Left ventricle myocardium inferior (tissue), 1 donor: ENCODE measurements at places on chromosomes 12 and 14. TPM values are rescaled to one million over a fixed set of nuclear protein-coding genes. Genes with fewer than 3 reads are reported as not detected.

GRCh38 chr14:77100961-77101360 is 2.9 kb downstream of the CIPC start:
- no peak for DNase-seq

DNA sequence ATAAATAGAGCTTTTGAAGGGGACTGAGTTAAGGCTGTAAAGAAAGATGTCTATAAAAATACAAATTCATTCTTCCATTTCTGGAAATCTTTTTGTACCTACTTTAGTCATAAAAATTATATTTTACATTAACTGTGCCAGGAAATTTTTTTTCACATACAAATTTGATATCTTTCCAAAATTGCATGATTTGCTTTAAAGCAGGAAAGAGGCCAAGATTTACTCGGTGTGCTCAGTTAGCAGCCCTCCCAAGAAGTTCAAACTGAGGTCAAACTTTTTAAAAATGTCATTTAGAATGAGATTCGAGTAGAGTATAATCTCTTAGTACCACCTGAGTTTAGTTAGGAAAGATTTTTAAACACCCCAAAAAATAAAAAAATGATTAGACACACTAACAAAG is 173.2 kb upstream of the GRIP1 start:
- DNase-seq: no peak

DNA sequence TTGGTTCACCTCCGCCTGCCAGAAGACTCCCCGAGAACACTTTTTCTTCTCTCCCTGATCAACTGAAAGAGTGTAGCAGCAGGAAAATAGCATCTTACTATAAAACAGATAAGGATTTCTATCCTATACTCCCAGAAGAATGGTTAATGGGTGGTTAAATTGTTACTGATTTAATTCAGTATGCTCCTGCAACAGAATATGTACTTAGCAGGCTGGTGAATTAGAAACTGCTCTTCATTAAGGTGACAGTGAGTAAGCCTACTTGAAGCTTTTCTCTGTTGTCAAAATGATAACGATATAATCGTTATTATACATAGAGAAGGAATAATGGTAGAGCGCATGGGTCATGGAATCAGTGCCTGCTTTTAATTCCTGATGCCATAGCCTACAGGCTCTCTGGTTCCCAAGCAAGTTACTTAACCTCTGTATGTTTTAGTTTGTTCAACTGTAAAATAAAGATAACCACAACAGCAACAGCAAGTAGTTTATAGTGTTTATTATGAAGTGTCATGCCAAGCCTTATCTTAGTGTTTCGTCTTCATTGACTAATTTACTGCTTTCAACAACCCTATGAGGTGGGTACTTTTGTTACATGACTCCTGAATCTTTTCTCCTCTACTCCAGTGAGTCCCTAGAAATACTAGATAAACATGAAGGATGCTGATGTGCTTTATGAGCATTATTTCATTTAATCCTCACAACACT is 392.6 kb downstream of the CCDC91 start:
- no peak for DNase-seq

GRCh38 chr14:105072892-105073719 is 7.9 kb upstream of the GPR132 start:
- no peak for DNase-seq

- no peak for DNase-seq
Observed at GRCh38 chr14:53192052-53192760, 39.1 kb upstream of the DDHD1 start.

DNA sequence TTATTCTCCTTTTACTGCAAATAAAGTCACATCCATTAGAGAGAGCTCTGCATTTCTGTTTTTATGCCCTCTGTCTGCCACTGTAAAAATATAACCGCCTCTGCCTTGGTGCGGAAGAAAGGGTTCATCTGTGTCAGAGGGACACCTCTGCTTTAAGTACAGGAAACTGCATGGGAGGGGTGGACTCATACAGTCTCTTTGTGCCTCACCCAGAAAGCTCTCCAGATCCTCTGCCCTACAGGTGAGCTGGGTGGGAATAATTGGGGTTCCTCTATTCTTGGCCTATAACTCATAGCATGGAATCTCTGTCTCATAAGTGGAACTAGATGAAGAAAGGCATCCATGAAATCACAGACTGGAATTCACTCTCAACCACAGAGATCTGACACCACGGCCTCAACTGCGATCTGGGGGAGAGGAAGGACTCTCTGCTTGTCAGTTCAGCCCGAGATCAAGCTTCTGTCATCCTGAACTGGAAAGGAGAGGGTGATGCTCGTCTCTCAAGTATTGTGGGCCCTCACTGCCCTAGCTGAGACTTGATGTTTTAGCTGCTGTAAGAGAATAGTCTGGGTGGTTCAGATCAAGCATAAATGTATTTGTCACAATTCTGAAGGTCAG is 702.3 kb downstream of the TMEM121 start:
- no peak for DNase-seq

Gene TMEM233
- 0.11 TPM for total RNA-seq

Gene C14orf180
- 44.1 TPM for total RNA-seq
